ENCODE measurements at places on chromosomes 5 and 9.

- DNase-seq = no peak
Measured at GRCh38 chr9:110329639-110330230, 7.9 kb downstream of the TXNDC8 start.

DNA sequence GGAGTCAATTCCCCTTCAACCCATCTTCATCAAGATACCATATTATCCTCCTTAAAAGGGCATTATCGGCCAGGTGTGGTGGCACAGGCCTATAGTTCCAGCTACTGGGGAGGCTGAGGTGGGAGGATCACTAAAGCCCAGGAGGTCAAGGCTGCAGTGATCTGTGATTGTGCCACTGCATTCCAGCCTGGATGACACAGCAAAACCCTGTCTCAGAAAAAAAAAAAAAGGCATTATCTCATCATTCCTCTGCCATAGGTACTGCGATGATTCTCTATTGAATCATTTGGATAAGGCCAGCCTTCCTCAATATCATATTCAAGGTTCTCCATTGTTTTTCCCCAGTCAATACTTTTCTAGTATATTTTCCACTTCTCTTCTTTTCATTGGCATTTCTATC, 39.2 kb upstream of the RAB3C start:
- DNase-seq = no peak

DNA sequence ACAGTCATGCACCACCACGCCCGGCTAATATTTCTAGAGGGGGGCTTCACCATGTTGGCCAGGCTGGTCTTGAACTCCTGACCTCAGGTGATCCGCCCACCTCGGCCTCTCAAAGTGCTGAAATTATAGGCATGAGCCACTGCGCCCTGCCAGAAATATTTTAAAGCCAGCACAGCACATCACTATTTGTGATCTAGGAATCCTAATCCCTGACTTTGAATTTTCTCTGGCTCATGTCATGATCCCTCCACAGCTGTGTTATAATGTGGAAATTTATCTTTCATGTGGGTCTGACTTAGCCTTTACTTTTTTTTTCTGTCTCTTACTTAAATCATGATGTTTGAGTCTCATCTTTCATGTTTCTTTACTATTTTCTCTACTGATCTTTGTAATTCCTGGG, 18.7 kb upstream of the ITGA1 start:
- no peak for DNase-seq

DNA sequence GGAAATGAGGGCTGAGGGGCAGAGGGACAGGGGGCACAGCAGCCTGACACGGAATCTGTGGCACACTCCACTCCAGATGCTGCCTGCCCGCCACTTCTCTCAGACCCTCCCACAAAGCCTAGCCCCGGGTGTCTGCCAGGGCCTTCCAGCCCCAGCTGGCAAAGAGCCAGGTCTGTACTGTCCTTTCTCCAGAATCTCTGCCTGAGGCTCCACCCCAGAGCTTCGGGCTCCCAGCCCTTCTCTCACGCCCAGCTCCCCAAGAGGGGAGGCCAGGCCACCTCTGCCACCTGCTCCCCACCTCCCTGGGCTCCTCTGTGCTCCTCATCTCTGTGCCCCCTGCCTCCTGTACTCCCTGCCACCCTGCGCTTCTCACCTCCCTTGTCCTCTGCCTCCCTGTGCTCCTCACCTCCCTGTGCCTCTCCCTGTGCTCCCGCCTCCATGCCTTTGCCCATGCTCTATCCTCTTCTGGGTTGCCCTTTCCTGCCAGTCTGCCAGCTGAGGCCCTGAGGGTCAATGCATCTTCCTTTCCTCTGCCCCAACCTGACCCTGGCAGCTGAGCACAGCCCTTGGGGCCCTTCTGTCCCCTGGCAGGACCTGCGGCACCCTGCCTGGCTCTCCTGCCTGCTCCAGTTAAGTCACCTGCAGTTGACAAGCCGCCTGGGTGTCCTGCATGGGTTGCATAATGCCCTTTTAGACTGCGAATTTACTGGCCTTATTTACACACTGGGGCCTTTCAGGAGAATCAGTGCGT, 36.4 kb downstream of the RASGEF1C start:
- no peak for DNase-seq

DNA sequence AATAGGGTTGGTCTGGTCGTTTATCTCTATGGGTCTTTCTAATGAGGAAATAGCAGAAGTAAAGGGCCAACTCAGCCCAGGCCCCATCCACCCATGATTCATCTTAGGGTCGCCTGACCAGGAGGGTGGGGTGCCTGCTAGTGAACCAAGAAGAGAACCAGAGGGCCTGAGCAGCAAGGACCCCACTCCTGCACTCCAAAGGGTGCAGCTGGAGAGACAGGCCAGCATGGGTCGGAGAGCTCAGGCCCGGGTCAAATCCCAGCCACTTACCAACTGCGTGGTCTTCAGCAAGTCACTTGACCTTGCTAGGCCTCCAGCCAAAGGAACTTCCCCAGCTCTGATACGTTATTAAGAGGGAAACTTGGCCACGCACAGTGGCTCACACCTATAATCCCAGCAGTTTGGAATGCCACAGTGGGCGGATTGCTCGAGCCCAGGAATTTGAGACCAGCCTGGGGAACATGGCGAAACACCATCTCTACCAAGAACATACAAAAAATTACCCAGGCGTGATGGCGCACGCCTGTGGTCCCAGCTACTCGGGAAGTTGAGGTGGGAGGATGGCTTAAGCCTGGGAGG, 4.3 kb downstream of the BBLN start:
- DNase-seq = no peak

GRCh38 chr5:21807953-21808352, 1045.2 kb downstream of the CDH12 start:
- no peak for DNase-seq

GRCh38 chr9:135931349-135931820, 24.0 kb upstream of the CAMSAP1 start:
- DNase-seq = no peak

GRCh38 chr5:76736679-76737556, 21.0 kb downstream of the F2R start:
- DNase-seq = no peak

- DNase-seq = no peak
Measured at GRCh38 chr5:8517456-8517855, 648.5 kb downstream of the MTRR start.

DNA sequence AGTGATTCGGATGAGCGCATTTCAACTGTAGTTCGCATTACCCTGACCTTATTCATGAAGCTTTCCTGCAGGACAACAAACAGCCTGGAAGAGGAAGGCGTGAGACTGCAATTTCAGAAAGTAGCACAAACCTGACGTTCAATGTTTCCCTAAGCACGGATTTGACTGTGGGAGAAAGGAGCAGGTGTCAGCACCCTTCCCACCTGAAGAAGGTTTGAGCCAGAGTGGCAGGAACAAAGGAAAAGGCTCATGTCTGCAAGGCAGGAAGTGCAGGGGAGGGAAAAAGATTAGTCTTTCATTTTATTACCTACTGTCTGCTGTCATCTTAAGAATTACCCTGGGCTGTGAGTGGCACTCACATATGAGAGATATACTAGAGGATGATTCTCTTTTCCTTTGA, 114.0 kb downstream of the MED10 start:
- no peak for DNase-seq

- DNase-seq = no peak
Measured at GRCh38 chr5:171580502-171581265, 161.2 kb downstream of the FGF18 start.

DNA sequence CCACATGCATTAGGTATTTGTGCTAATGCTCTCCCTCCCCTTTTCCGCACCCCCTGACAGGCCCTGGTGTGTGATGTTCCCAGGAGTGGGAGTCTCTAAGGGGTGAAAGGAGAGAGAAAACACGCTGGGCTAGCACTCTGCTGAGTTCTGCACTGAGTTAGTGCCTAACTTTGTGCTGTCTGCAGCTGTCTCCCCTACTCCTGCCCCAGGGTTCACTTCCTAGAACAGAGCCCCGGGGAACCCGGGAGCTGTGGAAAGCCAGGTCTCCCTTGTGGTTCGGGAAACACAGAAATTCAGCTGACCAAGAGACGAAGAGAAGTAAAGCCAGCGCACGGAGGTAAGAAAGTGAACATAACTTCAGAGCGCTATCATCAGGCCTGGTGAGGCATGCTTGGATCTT, 20.7 kb upstream of the ANKRD18A start:
- DNase-seq = no peak

DNA sequence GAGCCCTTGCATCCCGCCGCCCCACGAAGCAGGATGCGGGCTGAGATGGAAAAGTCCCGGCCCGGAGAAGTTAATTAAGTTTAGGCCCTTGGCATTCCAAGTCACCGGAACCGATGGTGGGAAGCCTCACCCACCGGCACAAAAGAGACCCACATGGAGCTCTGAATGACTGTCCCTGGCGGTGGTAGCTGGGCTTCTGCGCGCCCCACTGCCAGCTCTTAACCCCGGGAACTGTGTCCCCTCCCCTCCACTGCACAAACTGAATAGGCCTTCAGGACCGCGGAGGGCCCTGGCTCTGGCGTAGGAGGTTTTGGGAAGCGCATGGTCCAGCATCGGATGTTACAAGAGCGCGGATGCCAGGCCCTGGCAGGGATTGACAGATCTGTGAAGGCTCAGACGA, 291.1 kb upstream of the TUT7 start:
- DNase-seq = no peak

Data from stimulated activated CD8-positive, alpha-beta memory T cell treated with anti-CD3 and anti-CD28 coated beads, Interleukin-2, amount 100 ng/mL, for 1 hour (primary cell).